Tongue (tissue), 3 donors: ENCODE measurements at places on chromosomes 12 and 14. TPM values are rescaled to one million over a fixed set of nuclear protein-coding genes. Genes with fewer than 3 reads are reported as not detected.

DNA sequence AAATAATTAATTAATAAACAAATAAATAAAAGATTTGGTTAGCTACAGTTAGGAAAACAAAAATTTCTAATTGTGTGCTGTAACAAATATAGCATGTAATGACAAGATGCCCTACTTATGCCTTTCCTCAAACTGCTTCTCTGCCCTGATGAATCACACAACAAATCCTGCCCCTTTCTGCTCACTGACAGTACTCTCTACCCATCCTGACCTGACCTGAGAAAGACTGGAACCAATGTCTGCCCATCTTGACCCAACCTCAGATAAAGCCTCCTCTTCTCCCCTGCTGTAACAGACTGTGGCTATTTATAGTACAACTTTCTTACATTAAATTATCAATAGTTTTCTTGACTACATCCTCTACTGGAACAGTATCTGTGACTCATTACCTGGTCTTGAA lies 43.7 kb downstream of the PPP1R13B start:
- no peak for DNase-seq

DNA sequence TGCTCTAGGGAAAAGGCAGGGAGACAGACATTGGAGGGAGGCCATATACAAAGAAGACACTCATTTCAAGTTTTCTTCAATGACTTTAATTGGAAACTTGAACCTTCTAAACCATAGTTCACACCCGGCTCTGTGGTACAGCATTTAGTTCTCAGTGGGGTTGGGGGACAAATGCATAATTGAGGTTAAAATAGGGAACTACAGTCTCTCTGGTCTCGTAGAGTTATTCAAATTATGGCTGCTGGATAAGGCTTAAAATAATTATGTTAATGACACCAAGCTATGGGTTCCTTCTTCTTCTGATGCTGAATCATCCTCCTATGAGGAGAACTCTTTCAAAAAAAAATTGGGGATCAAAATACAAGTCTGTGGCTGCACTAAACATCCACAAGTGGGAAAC lies 3.8 kb upstream of the RPAP3 start:
- no peak for DNase-seq

GRCh38 chr12:81170072-81170471 lies 92.2 kb downstream of the ACSS3 start:
- DNase-seq, result no peak

- DNase-seq, result no peak
These were observed 458.3 kb downstream of the BTG1 start for GRCh38 chr12:91687052-91688017.

DNA sequence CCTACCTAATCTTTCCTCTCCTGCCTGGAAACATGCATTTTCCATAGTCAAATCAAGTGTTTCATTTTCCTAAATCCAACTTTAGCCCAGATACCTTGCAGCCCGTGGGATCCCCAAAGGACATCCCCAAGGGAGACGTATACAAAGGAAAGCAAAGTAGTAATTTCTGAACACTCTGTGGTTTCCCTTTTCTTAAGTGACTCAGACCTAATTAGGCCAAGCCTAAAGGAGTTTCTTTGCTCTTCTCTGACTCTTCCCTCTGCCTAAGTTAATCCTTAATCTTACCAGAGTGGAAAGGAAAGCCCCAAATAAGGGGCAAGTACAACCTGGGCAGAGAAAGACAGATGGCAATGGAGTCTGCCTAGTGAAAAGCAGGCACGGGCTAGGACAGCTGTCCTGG lies 250.3 kb downstream of the SPTSSA start:
- no peak for DNase-seq

GRCh38 chr14:77579780-77580179 lies 36.7 kb downstream of the SPTLC2 start:
- DNase-seq, result no peak

GRCh38 chr12:3362737-3363136 lies 128.3 kb upstream of the PRMT8 start:
- no peak for DNase-seq

DNA sequence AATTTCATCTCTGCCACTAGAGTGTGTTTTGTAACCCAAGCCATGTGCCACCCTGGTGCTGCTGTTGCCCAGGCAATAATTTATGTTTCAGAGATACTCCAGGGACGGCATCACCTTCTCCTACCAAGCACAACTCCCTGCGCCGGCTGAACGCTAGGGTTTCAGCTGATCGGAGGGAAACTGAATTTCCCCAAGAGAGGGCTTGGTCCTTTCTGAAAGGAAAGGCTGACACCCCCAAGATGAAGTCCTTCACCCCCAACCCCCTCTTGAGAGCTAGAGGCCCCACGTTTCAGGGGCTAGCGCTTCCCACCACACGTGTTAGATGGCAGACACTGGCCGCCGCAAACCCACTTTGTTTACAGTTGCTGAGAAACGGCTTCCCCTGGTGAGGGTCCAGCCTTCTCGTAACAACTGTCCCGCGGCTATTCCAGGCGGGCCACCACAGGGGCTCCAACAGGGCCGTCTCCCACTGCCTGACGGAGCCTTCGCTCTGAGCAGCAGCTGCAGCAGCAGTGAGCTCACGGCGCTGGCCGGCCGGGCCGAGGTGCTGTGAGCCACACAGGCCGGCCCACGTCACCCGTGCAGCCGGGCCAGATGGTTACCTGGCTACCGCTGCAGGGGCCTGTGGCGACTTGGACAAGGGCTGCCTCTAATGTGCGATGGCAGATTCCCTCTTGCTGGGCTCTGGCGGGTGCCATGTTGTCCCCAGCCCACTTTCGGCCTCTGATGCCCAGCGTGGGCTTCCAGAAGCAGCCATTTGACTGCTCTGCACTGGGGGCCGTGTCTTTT lies 66.4 kb downstream of the TESC start:
- DNase-seq, result peak; percentile 79

- no peak for DNase-seq
These were observed 41.1 kb downstream of the CAMKK2 start for GRCh38 chr12:121255433-121255832.

DNA sequence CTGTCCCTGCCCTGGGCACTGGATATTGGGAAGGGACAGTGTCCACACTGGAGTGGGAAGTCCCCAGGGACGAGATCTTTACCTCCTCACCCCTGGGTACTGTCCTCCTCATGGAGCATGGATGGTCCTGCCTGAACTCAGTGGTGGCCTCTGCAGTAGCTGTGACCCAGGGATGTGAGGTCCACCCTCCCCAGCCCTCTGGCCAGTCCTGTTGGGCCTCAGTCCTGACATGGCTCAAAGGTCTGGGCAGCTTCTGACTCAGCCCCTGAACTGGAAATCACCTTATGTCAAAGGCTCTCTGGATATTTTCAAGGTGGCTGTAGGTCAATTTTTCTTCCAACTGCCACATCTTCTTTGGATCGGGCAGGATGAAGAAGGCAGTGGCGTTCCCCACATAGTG lies 24.4 kb downstream of the SERPINA1 start:
- DNase-seq, result no peak

Gene PRKAB1
- 41.1 TPM for total RNA-seq

Gene CNTN1
- total RNA-seq, result 35.4 TPM
